Hepatocyte (in vitro differentiated cells): ENCODE measurements at places on chromosomes 1 and 21. TPM values are rescaled to one million over a fixed set of nuclear protein-coding genes. Genes with fewer than 3 reads are reported as not detected.

DNA sequence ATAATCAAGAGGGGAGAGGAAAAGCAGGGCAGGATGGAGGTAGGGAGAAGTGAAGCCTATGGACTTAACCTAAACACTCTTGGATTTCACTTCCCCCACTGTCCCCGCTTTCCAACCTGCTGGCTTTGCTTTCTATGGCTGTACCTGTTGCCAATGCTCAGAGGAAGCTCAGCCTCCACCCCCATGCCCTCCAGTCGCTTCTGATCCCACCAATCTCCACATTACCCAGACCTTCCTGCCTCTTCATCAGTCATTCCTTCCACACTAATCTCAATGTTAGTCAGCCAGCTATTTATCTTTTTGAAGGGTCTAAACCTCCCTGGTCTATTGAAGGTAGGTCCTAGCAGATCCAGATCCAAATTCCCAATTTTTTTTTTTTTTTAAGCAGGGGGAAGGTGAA is 24.1 kb downstream of the ERI3 start:
- H3K27ac ChIP-seq = no peak overlapping the region
- H3K36me3 ChIP-seq = no peaks in the 10 kb centered on the region
- no peaks in the 10 kb centered on the region for H3K27me3 ChIP-seq
- H3K4me1 ChIP-seq = peaks cover 23% of the 10 kb centered on the region
- no peak for DNase-seq

GRCh38 chr1:186142159-186142558 is 232.9 kb downstream of the TPR start:
- no peaks in the 10 kb centered on the region for H3K27me3 ChIP-seq
- no peak for DNase-seq
- no peaks in the 10 kb centered on the region for H3K36me3 ChIP-seq
- H3K4me3 ChIP-seq = no peak overlapping the region
- H3K27ac ChIP-seq = no peak overlapping the region
- H3K4me1 ChIP-seq = no peaks in the 10 kb centered on the region

- peak overlapping the region; percentile 82 for H3K27ac ChIP-seq
- H3K4me3 ChIP-seq = no peak overlapping the region
- H3K36me3 ChIP-seq = no peaks in the 10 kb centered on the region
- peaks cover 14% of the 10 kb centered on the region for H3K4me1 ChIP-seq
- H3K27me3 ChIP-seq = no peaks in the 10 kb centered on the region
Measured at GRCh38 chr1:17232759-17233661, 15.9 kb upstream of the PADI3 start.

- no peaks in the 10 kb centered on the region for H3K27me3 ChIP-seq
- no peaks in the 10 kb centered on the region for H3K4me1 ChIP-seq
Measured at GRCh38 chr1:247935781-247936180, 11.1 kb downstream of the OR2AJ1 start.

DNA sequence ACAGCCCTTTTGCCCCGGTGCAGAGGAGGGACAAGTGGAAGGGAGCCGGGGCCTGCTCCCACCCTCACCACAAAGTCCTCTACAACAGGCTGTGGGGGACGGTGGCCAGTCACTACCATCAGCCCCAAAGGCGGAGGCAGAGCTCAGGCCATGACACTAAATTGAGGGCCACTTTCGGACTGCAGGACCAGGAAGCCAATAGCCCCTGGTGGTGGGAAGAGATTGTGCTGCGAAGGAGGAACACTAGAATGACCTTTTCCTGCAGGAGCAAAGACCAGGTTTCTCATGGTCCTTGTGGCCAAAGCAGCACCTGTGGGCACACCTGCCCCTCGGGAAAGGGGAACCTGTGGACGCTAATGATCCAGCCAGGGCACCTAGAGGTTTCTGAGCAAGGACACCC is 30.3 kb downstream of the ACTA1 start:
- H3K36me3 ChIP-seq = no peaks in the 10 kb centered on the region
- H3K4me3 ChIP-seq = no peak overlapping the region
- no peak for DNase-seq
- H3K27ac ChIP-seq = no peak overlapping the region
- H3K4me1 ChIP-seq = peaks cover 11% of the 10 kb centered on the region
- H3K27me3 ChIP-seq = peaks cover 19% of the 10 kb centered on the region

GRCh38 chr21:29164323-29164942 is 34.0 kb downstream of the MAP3K7CL start:
- H3K4me3 ChIP-seq = no peak overlapping the region
- DNase-seq = peak; percentile 75
- H3K27me3 ChIP-seq = no peaks in the 10 kb centered on the region
- H3K36me3 ChIP-seq = no peaks in the 10 kb centered on the region
- no peak overlapping the region for H3K27ac ChIP-seq

Gene TGFBR3
- 66.8 and 68.3 TPM in 2 replicates for total RNA-seq
